Fibroblast of villous mesenchyme (primary cell): ENCODE measurements at places on chromosomes 3 and 15. TPM values are rescaled to one million over a fixed set of nuclear protein-coding genes. Genes with fewer than 3 reads are reported as not detected.

FBXO40 gene
- under 0.01 TPM in 1 of 2 replicates, not detected in the other for total RNA-seq

RBPMS2 gene
- total RNA-seq = under 0.01 TPM in 1 of 2 replicates, not detected in the other

MRPS25 gene
- 9.5 and 12.6 TPM in 2 replicates for total RNA-seq

LRRC49 gene
- 10.3 and 14.2 TPM in 2 replicates for total RNA-seq

PLA2G4E gene
- not detected in 2 replicates for total RNA-seq

B3GNT5 gene
- total RNA-seq = 3.2 and 6.0 TPM in 2 replicates

GRCh38 chr15:39462691-39463090 is 118.2 kb upstream of the THBS1 start:
- DNase-seq = peak; percentile 21

- no peak for DNase-seq
Observed at GRCh38 chr15:45431511-45431910, 53.2 kb upstream of the GATM start.

DNA sequence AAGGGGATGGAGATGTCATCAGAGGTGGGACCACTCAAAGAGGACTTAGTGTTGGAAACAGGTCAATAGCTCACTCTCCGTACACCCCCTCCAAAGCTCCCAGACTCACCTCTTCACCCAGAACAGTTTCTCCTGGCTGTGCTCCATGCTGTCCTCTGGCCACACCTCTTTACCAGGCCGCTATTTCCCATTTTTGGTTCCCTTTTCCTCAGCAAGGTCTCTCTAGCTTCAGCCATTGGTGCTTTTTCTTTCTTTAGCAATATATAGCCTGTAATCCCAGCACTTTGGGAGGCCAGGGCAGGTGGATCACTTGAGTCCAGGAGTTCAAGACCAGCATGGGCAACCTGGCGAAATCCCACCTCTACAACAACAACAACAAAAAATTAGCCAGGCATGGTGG is 123.6 kb upstream of the SMAD3 start:
- DNase-seq = no peak

DNA sequence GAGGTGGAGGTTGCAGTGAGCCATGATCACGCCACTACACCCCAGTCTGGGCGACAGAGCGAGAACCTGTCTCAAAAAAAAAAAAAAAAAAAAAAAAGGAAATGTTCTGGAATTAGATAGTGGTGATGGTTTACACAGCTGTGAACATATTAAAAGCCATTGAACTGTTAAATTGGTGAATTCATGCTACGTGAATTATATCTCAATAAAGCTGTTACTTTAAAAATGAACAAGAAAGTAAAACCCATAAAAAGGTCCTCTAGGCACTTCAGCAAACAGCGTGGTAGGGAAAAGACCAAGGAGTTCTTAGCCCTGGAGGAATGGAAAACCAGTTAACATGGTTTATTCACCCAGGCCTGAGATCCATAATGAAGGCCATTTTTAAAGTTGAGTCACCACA is 180.1 kb downstream of the ATG7 start:
- no peak for DNase-seq

- no peak for DNase-seq
Observed at GRCh38 chr15:40053831-40054604, 15.0 kb upstream of the SRP14 start.

DNA sequence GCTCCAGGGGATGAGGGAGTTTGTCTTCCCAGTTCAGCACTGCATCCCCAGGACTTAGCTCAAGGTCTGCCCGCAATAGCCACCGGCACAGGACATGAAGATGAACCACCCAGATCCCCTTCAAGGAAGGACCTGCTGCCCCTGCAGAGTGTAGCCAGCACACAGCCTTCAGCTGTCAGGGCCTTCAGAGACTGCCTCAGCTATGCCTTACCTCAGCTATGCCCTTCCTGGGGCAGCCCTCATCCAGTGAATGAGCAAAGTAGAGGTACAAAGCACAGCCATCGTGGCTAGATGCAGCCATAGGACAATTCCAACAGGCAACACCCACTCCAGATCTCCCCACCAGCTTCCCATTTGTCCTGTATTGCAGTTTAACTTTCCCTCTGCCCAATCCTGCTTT is 291.2 kb upstream of the STT3B start:
- DNase-seq = no peak

- DNase-seq = no peak
Observed at GRCh38 chr15:59548501-59549226, 62.9 kb upstream of the GCNT3 start.

DNA sequence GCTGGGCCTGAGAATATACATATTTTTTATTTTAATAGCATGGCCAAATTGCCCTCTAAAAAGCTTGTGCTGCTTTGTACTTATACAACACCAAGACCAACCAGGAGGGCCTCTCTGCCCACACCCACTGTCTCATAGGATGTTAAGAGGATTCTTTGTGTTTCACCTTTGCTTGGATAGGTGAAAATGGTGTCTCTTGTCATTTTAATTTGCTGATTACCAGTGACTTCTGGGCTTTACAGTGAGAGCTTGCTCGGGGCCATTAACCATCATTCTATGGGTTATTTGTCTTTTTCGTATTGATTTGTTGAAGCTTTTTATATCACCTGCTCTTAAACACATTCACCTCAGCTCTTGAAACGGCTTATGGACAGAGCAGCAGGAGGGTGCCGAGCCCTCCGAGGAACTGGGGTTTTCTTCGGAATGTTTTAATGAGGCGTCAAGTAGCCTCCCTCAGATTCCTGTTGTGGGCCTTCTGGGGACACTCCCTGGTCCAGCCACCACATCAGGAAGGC is 10.5 kb downstream of the PTH1R start:
- DNase-seq = no peak

DNA sequence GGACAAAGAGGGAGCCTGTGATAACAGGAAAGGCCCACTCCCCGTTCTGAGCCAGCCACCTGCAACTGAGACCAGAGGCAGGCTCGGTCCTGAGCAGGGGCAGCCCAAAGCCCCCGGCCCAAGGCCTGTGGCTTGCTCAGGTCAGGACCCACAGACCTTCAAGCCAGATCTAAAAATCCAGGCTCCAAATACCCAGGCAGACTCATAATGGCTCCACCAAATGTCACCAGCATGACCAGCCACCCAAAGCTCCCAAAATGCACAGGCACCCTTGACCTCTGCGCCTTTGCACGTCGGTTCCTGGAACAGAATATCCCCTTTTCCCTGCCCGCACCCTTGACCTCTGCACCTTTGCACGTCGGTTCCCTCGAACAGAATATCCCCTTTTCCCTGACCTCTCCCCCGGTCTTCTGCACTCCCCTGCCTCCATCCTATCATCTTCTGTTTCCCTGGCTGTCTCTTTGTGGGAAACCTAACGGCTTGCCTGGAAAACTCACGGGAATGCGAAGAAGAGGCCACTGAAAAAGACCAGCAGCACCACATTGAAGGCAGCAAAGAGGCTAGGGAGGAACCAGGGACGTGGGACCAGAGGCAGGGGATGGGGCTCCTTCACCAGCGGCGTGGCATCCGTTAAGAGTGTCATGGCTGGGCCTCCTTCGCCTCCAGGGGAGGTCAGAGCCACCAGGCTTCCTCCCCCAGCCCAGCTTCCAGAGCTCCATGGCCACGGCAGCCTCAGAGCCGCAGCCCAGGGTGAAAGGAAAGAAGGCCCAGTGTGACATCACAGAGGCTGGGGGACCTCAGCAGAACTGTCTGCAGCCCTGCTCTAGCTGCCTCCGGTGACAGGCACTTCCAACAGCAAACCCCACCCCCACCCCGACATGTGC is at the start of gene ZDHHC19:
TSS of gene ZDHHC19 (minus strand) at position 728 of the 884 bp plus-strand sequence. CDS start at position 643, 85 bp downstream.
- no peak for DNase-seq

DNA sequence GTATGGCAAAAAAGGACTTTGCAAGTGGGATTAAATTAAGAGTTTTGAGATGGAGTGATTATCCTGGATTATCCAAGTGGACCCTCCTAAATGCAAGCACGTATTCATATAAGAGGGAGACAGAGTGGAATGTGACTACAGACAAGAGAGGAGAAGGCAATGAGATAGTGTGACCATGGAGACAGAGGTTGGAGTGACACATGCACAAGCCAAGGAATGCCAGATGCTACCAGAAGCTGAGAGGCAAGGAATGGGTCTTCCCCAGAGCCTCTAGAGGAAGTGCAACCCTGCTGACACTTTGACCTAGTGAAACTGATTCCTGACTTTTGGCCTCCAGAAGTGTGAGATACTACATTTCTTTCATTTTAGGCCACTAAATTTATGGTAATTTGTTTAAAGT is 117.2 kb downstream of the UACA start:
- DNase-seq = no peak

DNA sequence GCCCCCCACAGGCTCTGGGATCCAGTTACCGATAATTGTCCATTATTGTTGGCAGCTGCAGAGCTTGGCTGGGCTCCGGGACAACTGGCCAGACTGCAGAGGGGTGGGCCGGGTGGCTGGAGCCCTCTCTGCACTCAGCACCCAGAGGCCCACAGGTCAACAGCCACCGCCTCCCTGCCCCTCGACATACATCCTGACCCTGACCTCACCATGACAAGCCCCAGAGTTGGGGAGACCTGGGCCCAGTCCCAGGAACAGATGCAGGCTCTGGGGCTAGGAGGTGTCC is 22.4 kb downstream of the PTH1R start:
- no peak for DNase-seq

GRCh38 chr3:29065211-29065785 is 215.6 kb upstream of the RBMS3 start:
- peak; percentile 95 for DNase-seq

GRCh38 chr15:57596301-57596855 is 4.7 kb downstream of the MYZAP start:
- no peak for DNase-seq

- no peak for DNase-seq
Observed at GRCh38 chr3:97736928-97737327, 27.6 kb upstream of the ARL6 start.

DNA sequence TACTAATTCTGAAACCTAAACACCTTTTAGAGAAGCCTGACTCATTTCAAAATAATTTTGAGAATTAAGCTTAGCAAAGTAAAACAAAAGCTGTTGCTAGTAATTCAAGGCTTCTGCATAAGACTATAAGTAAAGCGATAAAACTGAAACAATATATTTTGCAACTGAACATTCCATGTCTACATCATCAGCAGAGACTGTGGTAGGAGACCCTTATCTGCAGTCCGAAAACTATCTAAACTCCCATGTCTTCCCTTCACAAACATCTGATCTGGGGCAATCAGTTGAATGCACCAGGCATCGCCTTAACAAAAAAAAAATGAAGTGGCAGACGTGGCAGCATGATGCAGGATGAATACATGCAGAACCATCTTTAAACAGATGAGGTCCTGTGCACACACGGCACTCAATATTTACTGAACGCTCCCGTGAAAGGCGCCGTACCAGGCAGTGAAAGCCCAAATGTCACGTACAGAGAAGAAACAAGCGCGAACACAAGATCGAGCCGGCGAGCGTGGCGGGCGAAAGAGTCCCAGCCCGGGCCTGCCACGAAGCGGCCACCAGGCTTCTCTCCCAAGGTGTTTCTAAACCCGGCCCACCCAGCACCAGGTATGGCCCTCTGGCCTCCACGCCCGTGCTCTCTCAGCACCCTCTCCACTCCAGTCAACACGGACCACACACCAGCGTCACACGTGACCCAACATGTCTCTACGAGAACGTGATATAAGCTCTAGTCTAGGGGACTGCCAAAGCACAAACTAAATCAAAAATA is 63.0 kb downstream of the CHSY1 start:
- DNase-seq = peak; percentile 98

DNA sequence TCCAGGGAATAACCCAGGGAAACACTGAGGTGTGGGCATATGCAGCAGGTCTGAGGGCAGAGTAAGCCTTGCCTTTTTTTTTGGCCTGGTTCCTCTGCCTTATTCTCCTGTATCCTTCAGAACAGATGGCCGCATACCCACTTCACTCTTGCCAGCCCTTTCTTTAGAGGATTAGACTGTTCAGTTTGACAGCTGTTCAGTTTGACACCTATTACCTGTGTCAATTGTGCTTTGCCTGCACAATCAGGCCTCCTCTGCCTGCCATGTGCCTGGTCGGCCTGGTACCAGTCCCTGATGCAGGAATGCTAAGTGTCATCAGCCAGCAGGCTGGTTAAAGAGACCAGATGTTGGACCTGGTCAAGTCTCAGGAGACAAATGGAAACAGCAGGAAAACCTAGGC is 22.3 kb downstream of the TM6SF1 start:
- no peak for DNase-seq

DNA sequence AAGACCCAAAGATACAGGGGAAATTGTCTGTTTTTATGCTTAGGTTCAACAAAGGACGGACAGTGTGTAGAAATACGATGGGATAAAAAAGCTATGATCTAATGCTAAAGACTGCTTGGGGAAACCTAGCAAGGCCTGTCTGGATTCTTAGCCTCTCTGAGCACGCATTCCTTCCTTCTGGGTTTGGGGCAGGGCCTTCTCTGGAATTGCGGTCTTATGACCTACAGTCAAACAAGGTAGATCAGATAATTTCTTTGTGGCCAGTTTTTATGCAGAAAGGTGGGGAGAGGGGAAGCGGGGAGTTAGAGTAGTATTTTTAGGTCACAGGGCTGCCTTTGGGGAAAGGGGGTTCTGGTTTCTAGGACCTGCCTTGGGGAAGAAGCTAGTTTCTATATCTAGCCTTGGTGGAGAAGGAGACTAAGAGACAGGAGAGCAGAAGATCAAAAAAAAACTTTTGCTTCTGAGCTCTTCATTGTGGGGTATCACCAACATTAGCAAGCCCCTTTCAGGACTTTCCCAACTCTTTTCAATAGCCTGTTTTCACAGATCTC is 39.1 kb upstream of the LIPC start:
- DNase-seq = peak; percentile 65

GRCh38 chr15:99907698-99908097 is 174.5 kb upstream of the LYSMD4 start:
- no peak for DNase-seq

GRCh38 chr15:62603742-62604141 is 438.7 kb upstream of the C2CD4B start:
- DNase-seq = peak; percentile 94

DNA sequence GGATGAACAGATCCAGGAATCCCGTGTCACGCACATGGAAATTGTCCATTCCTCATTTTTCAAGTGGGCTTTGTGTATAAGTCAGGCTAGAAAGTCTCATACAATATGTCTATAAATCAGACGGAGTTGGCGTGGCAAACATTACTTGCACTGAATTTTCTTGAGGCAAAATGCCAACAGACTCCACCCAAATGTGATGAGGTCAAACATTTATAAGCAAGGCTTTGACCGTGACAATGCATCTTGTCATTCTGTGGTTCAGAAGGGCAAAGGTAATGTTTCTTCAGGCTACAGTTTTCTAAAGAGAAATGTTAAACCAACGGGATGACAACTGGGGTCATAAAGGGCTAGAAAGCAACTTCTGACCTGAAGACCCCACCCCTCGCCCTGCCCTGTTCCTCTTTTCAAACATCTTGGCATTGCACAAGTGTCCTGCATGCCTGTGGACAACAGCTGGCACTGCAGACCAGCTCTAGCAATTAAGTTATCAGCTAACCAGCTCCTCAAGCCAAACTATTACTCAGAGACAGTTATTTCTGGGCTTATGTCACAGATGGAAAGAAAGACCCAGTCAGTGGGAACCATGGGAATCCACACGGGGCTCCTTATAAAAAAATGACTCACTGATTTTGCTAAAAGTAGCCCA is 36.5 kb upstream of the SPTBN5 start:
- peak; percentile 95 for DNase-seq

GRCh38 chr15:82871358-82871757 is 61.9 kb downstream of the WHAMM start:
- no peak for DNase-seq
